ENCODE measurements at places on chromosomes 13 and 19.

GRCh38 chr19:40507892-40508291 is 41.1 kb downstream of the SPTBN4 start:
- DNase-seq = no peak

DNA sequence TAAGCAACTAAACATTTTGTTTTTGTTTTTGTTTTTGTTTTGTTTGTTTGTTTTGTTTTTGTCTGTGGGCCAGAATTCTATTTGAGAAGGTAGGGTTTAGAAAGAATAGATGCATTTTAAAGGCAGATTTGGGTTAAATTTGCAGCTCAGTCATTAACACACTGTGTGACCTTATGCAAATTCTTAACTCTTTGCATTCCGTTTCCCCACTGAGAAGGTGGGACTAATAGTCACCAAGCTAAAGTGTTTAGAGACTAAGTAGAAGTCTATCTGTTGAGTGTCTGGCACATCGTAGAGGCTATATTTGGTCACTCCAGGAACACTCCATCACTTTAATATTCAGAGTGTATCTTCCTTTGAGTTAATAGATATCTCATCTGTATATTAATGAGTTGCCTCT is 87.1 kb downstream of the CCNA1 start:
- DNase-seq = no peak

DNA sequence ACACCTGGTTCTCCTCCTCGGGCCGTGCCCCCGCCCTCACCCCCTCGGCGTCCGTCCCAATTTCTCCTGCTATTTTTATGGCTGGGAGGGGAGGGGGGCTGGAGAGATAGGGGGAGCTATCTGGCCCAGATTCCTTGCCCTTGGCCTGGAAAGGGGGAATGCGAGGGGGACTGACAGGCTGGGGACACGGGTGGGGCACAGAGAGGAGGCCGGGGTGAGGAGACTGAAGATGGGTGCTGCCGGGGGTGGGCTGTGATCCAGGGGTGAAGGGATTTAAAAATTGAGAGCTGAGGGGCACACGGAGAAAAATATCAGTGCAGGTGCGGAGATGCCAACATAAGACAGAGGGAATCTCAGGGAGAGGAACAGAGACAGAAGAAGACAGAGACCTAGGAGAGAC is 2.3 kb downstream of the PRKCG start:
- DNase-seq = no peak

GRCh38 chr13:102903659-102904407 is 58.0 kb downstream of the ERCC5 start:
- DNase-seq = no peak

DNA sequence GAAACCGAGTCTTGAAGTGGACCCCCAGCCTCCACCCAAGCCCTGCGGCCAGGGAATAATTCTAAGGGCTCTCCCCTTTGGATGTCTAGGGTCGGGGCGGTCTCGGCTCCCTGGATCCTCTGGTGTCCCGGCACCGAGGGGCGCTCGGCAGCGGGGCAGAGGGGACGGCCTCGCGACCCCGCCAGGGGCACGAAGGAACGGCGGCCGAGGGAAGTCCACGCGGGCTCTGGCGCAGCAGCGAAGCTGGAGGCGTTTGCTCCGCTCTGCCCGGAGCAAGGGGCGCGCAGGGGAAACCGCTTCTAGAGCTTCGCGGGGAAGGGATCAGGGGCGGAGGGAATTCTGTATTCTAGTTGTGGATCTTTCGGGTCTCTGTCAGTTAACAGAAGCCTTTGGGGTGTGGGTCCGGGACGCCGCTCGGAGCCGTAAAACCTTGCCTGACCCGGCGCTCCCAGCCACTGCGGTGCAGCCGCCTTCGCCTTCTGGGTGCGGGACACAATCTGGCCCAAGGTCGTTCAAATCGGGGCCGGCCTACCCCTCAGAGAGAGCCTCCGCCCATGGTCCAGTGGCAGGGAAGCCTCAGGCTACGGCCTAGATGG is 118.2 kb downstream of the KCNRG start:
- no peak for DNase-seq

GRCh38 chr13:66567899-66568612 is 662.1 kb downstream of the PCDH9 start:
- no peak for DNase-seq

Measured in HL-60 (cell line).